ENCODE measurements at places on chromosomes 13 and 19.

DNA sequence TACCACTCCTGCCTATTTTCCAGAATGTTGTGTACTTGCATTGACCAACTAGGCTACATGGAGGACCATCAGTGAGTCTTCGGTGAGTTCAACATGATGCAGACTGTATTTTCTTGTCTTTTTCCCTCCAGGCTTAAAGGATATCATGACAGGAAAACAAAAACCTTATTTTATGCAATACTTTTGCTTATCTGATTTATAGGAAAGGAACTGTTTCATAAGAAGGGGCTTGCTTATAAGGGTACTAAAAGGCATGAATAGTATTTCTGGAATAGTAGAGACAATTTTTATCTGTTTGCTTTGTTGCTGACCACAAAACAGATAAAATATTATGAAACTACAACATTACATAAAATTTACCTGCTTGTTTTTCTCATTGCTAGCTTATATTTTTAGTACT is 374.7 kb downstream of the KLF5 start:
- no peak for DNase-seq

DNA sequence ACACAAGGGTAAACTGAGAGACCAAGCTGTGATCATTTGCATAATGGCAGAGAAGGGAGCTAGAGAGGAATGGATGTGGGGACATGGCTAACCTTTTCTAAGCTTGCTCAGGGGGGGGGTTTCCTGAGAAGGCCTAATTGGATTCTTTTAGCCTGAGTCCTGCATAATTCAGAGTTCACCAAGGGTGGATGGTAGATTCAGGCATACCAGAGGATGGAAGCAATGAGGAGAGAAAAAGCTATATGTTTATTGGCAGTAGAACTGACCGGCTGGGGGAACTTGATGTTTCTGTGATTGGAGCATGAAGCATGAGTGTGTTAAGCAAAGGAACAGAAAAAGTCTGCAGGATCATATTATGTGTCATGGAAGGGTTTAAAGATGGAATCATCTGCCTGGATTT is 65.9 kb upstream of the KLF12 start:
- DNase-seq = no peak

DNA sequence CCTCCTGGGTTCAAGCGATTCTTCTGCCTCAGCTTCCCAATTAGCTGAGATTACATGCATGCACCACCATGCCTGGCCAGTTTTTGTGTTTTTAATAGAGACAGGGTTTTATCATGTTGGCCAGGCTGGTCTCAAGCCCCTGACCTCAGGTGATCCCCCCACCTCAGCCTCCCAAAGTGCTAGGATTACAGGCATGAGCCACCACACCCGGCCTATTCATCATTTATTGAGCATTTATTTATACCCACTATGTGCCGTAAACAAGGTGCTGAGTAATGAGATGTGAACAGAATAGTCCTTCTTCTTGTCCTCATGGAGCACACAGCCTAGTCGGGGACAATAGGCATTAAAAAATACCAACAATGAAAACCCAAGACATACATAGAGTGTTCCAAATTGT is 25.6 kb downstream of the ACTN4 start:
- DNase-seq = no peak

DNA sequence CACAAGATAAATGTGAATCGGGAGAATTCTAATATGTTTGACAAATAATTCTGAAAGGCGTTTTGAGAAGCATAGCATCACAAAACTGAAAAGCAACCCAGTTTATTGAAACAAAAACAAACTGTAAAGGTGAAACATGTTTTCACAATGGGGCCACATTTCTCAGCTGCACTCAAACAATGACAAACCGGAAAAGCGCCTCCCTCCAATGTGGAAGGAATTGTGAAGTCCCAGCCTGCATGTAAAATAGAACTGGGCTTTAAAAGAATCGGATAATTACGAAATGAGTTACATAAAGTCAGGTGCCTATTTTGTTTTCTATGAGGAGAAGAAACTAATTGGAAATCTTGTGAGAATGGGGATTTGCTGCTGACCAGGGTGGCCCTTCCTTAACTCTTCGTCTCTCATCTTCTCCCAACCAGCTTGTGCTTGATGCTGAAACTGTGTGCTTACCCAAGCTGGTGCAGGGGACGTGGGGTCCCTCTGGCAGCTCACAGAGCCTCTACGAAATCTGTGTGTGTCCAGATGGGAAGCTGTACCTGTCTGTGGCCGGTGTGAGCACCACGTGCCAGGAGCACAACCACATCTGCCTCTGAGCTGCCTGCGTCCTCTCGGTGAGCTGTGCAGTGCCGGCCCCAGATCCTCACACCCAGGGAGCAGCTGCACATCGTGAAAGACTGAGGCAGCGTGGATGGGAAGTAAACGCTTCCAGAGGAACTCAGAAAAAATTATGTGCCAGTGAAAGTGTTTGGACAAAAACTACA is 109.4 kb downstream of the SACS start:
- no peak for DNase-seq

DNA sequence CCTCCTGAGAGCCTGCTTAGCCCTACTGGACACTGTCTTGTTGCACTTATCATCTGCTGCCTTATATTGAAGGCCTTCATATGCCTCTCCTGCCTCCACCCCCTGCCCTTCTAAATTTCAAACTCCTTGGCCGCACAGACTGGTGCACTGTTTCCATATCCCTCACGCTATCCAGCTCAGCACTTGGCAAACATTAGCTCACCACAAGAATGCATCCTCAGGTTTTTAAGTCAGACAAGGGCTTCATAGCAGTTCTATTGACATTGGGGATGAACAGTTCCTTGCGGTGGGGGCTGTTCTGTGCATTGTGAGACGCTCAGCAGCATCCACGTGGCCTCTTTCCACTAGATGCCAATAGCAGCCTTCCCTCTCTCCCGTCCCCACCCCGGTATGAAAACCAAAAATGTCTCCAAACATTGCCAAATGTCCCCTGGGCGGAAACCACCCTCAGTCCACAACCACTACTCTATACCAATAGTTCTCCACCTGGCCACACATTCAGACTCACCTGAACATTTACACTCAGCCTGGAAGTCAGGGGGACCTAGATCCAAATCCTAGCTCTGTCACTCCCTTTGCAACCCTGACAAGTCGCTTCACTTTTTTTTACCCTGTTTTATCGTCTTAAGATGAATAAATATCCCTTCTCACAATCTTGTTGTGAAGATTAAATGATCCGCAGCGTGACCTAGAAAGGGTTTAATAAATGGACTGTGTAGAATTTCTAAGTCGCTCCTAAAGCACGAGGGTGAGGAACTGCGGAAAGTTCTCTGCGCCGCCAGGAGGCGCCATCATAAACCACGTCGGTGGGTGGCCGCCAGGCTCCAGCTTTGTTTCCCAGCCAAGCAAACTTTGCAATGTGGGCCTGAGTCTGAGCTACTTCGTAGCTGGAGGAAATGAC is 3.6 kb upstream of the CEACAM3 start:
- no peak for DNase-seq

All from NCI-H2107 (cell line).